Lower lobe of right lung (tissue), 2 donors: ENCODE measurements at places on chromosomes 11 and 22. TPM values are rescaled to one million over a fixed set of nuclear protein-coding genes. Genes with fewer than 3 reads are reported as not detected.
A peak's percentile ranks its signal among the peaks of the same experiment; 100 is the strongest.

Gene OR51B4
- total RNA-seq = not detected

- DNase-seq = peak; percentile 49
Measured at GRCh38 chr11:134032501-134033091, 36.3 kb upstream of the JAM3 start.

GRCh38 chr11:134370526-134371435 lies 39.0 kb downstream of the GLB1L2 start:
- DNase-seq = peak; percentile 14

Gene TRIM48
- not detected for total RNA-seq

Gene MRGPRF
- total RNA-seq = 11.5 TPM

DNA sequence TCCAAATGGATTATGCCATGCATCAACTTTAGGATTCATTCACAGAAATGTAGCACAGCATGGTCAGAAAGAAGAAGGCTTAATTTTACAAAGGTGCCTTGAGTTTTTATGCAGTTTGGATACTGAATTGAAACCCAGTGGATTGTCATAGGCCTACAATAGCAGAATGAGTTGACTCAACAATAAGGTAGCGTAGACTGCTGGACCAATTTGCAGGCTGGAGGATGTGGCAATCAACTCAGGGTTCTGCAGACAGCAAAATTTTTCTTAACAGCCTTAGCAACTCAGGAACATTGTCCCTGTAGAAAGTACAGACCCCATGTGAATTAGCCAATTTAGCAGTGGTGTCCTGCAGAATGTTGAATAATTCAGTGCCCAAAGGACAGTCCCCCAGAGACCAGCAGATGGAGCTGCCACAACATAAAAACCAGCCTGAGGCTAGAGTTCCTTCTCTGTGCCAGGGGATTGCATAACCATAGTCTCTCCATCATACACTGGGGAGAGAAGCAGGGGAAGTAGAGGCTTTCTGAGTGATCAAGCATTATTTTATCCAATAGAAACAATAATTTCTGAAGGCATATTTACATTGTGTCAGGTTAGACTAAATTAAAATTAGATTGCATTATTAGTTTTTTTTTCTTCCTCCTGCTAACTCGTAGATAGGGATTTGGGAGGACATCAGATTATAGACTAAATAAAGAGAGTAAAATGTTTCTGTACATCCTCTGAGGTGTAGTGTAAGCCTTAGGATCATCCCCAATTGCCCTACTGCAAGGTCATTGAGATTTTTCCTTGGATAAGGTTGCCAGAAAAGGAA lies 20.3 kb upstream of the MRPL17 start:
- DNase-seq = no peak

Gene OR5M11
- not detected for total RNA-seq
